ENCODE measurements at places on chromosomes 2 and 18.

GRCh38 chr2:113089916-113090315 is 22.1 kb downstream of the IL1F10 start:
- DNase-seq = no peak

GRCh38 chr2:170717991-170718589 is 3.0 kb downstream of the SP5 start:
- DNase-seq = no peak

DNA sequence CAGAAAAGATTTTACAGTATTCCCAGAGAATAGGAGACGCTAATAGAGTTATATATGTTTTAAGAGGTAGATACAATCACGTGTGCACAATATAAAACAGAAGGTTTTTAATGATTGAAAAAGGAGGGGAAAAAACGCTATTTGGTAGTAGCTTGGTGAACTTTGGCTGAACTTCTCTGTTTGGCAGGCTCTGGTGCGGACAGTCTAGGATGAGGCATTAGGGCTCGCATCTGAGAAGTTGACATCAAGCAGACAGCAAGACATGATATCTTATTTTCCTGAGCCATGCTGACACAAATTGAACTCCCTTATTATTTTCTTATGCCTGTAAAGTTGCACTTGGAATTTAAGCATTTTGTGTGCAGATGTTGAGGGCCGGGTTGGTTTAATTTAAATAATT is 176.6 kb downstream of the EN1 start:
- peak; percentile 39 for DNase-seq

- DNase-seq = no peak
Measured at GRCh38 chr2:129056959-129057317, 738.3 kb upstream of the HS6ST1 start.

- DNase-seq = no peak
Measured at GRCh38 chr2:143297182-143297581, 168.0 kb downstream of the ARHGAP15 start.

DNA sequence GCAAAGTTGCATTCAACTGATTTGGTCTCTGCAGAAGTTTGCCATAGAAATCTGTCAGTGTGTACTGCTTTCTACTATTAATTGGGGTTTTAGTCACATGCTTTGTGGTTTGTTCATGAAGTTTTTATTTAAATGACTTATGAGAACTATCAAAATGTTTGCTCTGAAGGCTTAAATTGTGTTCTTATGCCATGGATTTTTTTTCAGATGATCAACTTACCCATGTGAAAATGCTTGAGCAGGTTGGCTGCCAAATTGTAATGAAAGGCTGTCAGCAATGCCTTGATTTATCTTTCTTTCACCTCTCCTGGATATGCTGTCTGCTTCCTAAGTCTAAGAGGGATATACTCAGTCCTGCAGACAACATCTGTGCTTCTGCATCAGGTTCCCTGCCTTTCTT is 50.7 kb downstream of the FMNL2 start:
- DNase-seq = no peak

- no peak for DNase-seq
Measured at GRCh38 chr18:57776767-57777166, 26.3 kb downstream of the ATP8B1 start.

GRCh38 chr2:231280846-231281245 is 82.4 kb downstream of the ARMC9 start:
- no peak for DNase-seq
